ENCODE measurements at places on chromosomes 13 and 19. TPM values are rescaled to one million over a fixed set of nuclear protein-coding genes. Genes with fewer than 3 reads are reported as not detected.

Gene FAM83E
- total RNA-seq = 0.34 TPM

GRCh38 chr19:49488046-49488862 is 846 bp downstream of the RPL13A start:
- DNase-seq = no peak

- DNase-seq = no peak
Observed at GRCh38 chr13:105406551-105406950, 1128.9 kb downstream of the EFNB2 start.

DNA sequence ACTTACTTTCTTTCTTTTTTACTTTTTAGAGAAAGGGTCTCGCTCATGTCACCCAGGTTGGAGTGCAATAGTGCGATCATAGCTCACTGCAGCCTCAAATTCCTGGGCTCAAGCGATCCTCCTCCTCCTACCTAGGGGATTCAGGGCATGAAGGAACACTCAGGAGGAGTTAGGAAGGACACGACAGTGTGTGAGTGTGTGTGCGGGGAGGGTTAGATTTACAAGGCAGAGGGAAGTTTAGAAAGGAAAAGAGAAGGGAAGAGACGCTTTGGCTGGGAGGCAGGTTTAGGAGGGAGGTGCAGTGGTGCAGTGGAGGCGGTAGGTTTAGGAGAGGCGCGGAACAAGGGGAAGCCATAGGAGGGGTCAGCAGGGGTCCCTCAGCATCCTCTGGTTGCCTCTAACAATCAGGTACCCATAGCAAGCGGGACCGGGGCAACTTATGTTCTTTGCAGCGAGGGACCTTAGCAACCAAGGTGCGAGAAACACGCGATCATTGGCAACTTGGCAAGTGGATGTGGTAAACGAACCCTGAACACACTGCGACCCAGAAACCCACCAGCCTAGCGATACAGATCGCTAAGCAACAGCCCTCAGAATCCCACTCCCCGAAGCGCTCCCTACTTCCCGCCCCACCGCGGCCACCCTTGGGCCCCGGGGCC is 501 bp downstream of the SIRT2 start:
- no peak for DNase-seq

Gene SHANK1
- total RNA-seq = 0.48 TPM

Gene MEDAG
- not detected for total RNA-seq

Gene KLHL1
- total RNA-seq = 0.03 TPM

- no peak for DNase-seq
Observed at GRCh38 chr19:18119717-18120105, 22.1 kb downstream of the MAST3 start.

GRCh38 chr19:33505823-33506222 is 15.8 kb downstream of the PEPD start:
- no peak for DNase-seq

- DNase-seq = peak; percentile 59
Observed at GRCh38 chr19:982567-983170, 1.5 kb upstream of the WDR18 start.

Gene ZNF66
- 1.1 TPM for total RNA-seq

Gene ADM5
- 0.59 TPM for total RNA-seq

DNA sequence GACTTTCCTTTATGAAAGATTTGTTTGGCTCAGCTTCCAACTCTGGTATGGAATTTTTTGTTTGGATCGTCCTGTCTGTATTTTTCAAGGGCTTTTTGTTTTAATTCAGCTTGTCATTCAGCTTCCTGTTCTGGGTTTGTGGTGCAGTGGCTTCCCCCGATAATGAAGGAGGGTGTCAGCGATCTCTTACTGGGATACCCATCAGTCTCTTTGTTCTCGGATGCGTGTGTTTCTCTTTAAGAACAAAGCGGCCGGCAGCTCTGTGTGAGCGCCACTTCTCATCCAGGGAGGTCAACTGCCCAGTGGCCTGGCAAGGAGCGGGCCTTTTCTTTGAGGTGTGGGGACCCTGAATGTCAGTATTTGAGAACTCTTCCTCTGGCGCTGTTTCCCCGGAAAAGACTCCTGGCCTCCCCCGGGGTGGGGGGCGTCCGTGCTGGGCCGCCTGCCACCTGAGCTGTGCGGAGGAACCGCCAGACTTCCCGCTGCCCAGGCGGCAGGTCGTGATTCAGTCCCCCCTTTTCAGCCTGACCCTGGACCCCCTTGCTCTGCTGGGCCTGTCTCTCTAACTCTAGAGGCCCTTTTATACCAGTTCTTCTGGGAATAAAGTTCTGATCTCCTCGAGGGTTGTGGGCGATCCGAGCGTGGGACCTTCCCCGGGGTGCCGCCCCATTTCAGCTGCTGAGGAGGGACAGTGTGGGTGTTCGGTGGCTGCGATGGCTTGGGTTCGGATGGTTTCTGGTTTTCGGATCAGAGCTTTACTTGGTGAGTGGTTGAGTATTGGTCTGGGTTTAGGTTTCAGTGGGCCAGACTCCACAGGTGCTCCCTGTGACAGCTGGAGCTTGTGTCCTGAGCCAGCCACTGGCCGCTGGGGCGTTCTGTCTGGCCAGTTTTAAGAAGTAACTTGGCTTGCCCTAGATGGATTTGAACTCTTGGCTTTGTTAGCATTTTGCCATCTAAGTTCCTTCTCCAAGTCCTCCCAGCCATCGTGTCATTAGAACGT is 3.4 kb downstream of the SF3A2 start:
- DNase-seq = no peak

DNA sequence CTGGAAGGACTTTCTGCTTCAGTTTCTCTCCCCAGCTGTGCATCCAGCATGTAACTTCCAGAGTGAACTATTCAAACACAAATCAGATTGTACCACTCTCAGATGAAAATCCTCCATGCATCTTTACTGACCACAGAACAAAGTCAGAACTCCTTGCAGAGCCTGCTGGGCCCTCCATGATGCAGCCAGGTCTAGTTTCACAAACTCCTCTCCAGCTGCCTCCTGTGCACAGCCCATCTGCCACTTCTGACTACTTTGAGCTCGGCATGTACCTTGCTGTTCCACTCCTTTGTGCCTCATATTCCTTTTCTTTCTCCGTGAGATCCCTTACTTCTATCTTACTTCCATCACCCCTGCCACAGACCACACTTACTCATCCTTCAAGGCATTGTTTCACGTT is 31.4 kb downstream of the NALCN start:
- no peak for DNase-seq

DNA sequence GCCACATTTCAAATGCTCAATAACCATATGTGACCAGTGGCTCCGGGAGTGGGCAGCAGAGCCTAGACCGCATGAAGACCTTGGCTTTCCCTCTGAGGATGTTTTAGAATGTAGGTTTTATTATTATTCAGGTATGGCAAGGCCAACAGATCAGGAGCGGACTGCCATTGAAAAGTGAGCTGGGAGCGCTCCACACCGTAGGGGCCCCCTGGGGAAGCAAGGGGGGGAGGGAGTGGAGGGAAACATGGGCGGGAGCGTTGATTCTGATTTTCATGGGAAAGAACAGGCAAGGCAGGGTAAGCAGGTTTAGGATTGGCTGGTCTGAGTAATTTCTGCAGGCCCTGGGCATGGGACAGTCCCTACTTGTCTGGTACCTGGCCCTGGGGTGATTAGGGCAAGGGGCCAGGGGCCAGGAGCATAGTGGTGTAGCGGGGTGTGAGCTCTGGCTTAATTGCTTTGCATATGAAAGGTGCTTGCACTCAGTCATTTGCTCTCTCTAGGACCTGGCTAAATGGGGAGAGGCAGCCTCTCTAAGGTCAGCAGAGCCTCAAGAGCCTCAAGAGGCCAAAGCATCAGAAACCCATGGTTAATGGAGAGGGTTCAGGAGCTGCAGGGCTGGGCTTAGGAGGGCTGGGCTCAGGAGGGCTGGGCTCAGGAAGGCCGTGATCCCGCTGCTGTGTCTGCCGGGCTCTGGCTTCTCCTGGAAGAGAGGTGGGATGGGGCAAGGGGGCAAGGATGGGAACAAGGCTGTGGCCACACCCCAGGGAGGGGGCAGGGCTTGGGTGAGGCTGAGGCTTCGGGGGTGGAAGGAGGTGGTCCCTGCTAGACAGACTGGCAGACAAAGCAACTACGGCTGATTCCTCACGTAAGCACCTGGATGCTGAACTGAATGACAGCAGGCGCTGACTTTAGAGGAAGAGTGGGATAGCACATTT is 82.0 kb upstream of the WASF3 start:
- DNase-seq = no peak

DNA sequence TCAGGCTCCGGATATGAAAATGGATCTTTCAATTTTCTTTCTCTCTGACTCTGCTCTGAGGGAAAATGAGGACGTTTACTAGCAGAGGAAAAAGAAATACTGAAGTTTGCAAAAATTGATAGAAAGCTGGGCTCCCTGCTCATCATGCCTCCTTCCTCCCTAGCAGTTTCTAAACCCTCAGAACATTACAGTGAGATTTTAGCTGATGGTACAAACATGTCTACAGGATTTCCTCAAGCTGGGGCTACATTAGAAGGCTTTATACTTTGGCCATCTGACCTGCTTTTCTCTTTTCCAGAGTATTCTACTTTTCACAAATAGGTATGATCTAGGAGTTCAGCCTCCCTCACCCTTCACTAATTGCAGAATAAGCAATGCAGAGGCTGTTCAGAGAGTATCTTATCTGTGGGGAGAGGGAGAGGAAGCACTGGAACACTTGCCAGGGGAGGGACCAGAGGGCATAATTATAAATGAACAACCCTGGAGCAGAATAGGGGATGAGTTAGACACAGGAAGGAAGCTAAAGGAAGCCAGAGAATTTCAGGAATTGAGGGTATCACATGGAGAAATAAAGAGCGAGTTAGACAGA is 30.0 kb downstream of the CEACAM1 start:
- DNase-seq = no peak

DNA sequence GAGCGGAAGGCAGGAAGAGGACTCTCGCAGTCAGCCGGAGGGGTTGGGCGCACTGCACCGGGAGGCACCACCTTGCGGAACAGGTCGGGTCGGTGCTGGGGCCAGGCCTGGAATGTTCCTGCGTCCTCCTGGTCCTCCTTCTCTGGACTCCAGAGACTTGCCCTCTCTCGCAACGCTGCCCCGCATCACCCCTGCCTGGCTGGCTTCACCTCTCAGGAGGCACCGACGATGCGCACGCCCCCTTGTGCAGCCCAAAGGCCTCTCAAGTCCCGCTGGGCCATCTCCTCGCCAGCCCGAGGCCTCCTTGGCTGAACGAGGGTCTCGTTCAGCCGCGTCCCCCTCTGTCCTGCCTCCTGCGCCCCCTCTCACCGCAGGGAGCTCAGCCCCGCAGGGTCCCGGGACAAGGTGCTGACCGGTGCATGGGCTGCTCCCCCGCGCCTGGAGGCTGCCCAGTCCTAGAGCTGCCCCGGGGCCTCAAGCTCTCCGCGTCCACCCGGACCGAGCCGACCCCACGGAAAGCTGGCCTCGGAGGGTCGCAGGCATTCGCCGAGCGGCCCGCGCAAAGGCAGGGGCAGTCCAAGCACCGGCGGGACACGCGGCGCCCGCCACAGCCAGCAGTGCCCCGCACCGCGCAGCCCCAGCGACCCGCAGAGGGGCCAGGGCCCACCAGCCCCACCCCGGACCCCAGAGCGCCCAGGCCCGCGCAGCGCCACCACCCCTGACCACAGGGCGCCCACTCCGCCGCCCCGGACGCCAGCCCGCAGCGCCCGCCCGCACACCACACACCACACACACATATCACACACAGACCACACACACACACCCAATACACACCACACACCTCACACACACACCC is 133.8 kb downstream of the CRYL1 start:
- no peak for DNase-seq

- no peak for DNase-seq
Observed at GRCh38 chr13:101486708-101487437, 34.4 kb downstream of the ITGBL1 start.

Gene SIGLEC12
- total RNA-seq = not detected

Gene ZNF541
- total RNA-seq = not detected

DNA sequence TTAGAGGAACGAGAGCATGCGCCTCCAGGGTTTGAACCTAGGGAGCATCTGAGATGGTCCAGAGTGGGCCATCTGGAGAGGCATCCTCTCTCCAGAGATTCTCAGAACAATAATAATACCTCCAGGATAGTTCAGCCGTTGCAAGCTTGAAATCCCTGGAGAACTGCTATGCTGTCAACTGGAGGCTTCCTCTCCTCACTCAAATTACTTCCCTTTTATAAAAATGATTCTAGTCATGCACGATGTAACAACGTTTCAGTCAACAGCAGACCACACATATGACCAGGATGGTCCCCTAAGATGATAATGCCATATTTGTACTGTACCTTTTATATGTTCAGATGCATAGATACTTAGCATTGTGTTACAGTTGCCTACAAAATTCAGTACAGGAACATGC is 108.7 kb downstream of the SHISA2 start:
- DNase-seq = no peak

Gene TGFBR3L
- total RNA-seq = not detected

DNA sequence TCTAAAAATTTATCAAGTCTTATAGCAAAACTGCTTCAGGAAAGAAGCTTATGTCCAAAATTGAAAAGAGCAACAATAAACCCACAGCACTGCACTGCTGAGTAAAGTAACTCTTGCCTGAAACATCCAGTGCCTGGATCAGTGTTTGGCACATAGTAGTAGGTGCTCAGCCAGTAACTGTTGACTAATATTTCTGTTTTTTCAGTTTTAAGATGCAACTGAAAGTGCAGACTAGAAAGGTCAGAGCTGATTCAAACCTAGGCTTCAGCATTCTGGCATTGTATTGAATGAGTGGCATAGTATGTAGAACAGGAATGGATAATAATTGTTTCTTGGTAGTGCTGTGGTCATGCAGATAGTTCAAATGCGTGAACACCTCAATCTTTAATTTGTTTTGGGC is 67.6 kb downstream of the UBL3 start:
- DNase-seq = no peak

Gene APOC4
- not detected for total RNA-seq

DNA sequence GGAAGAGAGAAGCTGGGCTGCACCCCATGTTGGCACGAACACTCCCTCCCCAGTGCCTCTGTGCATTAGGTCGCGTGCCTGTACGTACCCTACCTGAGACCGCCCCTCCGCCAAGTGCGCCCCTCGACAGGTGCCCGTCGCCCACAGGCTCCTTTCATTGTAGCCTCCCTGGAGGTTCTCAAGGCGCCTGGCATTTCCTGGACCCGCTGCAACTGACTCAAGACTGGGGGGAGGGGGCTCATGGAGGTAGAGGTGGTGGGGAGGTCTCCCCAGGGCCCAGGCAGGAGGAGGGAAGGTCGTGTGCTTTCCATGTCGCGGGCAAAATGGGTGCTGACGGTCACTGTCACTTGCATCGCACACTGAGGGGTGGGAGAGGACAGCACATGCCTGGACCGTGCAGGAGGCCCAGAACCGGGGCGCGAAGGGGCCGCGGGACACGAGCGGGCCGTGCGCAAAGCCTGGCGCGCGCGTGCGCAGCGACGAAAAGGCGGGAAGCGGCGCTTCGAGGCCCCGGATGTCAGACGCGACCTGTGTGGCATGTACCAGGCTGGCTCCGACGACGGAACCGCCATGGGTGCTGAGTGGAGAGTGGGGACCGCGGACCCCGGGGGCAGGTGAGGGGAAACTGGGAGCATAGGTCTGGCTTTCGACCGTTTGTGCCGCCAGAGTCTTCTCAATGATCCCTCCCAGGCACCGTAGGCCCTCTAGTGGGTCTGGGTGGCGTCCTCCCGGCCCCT is 16.5 kb downstream of the NFIX start:
- DNase-seq = no peak

- DNase-seq = peak; percentile 80
Observed at GRCh38 chr19:510606-511100, 3.4 kb downstream of the TPGS1 start.
